ENCODE measurements at places on chromosomes 16 and 17. TPM values are rescaled to one million over a fixed set of nuclear protein-coding genes. Genes with fewer than 3 reads are reported as not detected.

Gene SLC9A5
- total RNA-seq: 0.55 TPM

Gene KCNH6
- not detected for total RNA-seq

Gene HSF4
- 29.7 TPM for total RNA-seq

Gene KRTAP4-6
- not detected for total RNA-seq

Gene PHF23
- total RNA-seq: 47.4 TPM

Gene C16orf54
- total RNA-seq: 5.2 TPM

Gene WNT9B
- 0.74 TPM for total RNA-seq

Gene SLC5A2
- not detected for total RNA-seq

Gene FKBP10
- 35.7 TPM for total RNA-seq

Gene CDH11
- total RNA-seq: 23.7 TPM

Gene GPS2
- 51.2 TPM for total RNA-seq
